ENCODE measurements at places on chromosomes 13 and 19.
A peak's percentile ranks its signal among the peaks of the same experiment; 100 is the strongest.

- DNase-seq: no peak
Measured at GRCh38 chr13:46071590-46072249, 19.2 kb upstream of the ZC3H13 start.

GRCh38 chr19:36059180-36059910 lies 4.6 kb downstream of the WDR62 start:
- no peak for DNase-seq

- no peak for DNase-seq
Measured at GRCh38 chr13:35841060-35841521, 290.1 kb downstream of the DCLK1 start.

DNA sequence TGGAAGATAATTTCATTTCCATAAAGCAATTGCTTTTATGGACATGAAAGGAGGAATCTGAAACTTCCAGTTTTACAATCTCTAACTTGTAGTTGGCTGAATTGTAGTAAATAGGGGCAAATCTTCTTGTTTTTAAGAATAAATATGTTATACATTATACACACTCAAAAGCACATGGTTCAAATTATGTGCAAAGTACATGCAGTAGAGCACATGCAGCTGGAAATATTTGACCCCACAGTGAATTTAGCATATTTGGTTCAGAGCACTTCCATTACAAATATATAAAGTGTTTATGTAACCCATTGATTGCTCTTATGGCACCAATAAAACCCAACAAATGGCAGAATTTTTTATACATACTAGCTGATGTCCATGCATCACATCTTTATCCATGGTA lies 180.5 kb downstream of the IRS2 start:
- no peak for DNase-seq

- no peak for DNase-seq
Measured at GRCh38 chr13:46468570-46469463, 81.8 kb upstream of the RUBCNL start.

GRCh38 chr13:93862259-93862658 lies 617.2 kb downstream of the DCT start:
- DNase-seq: no peak

DNA sequence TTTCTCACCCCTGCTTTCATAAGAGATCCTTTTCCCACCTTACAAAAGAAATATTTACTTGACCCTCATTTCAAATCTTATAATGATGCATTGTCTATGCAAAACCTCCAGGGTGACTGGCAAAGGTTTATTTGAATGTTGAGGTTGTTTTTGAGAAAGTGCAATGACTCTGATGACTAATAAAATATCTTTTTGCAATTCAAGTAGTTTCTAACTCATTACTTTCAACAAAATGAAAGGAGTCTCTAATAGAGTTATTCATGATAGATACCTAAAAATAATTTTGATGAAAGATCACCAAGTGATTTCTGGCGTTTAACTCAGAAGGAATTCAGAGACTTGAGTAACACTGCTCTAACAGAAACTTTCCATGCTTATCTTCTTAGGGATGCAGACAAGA lies 144.2 kb downstream of the FOXO1 start:
- no peak for DNase-seq

GRCh38 chr19:28710278-28710677 lies 502.7 kb downstream of the UQCRFS1 start:
- DNase-seq: peak; percentile 31

- no peak for DNase-seq
Measured at GRCh38 chr13:27523346-27524073, 73.1 kb upstream of the MTIF3 start.

- DNase-seq: no peak
Measured at GRCh38 chr19:40322271-40322610, 26.0 kb downstream of the C19orf47 start.

GRCh38 chr13:76300688-76301087 lies 585.5 kb downstream of the KCTD12 start:
- DNase-seq: no peak

Measured in glomerular endothelial cell (primary cell).